ENCODE measurements at places on chromosomes 4 and X. TPM values are rescaled to one million over a fixed set of nuclear protein-coding genes. Genes with fewer than 3 reads are reported as not detected.

ITGB1BP2 gene
- 0.64 TPM for total RNA-seq

DNA sequence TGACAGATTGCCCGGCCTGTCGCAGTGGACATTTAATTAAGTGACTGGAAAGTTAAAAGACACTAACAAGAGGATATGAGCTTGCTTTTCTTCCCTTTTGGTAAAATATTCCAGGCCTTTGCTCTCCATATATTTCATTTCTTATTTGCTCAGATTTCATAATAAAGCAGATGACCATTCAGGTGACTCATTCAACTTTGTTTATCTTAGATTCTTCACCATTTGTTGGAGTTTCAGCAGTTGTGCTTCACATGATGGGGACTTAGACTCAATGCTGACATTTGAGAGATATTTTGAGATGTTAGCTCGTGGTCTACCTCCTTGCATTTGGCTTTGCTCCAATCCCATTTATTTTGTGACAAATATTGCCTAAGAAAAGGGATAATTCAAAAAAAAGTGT, 312.2 kb downstream of the ARHGAP24 start:
- no peak for DNase-seq

ZAR1 gene
- total RNA-seq: not detected

DNA sequence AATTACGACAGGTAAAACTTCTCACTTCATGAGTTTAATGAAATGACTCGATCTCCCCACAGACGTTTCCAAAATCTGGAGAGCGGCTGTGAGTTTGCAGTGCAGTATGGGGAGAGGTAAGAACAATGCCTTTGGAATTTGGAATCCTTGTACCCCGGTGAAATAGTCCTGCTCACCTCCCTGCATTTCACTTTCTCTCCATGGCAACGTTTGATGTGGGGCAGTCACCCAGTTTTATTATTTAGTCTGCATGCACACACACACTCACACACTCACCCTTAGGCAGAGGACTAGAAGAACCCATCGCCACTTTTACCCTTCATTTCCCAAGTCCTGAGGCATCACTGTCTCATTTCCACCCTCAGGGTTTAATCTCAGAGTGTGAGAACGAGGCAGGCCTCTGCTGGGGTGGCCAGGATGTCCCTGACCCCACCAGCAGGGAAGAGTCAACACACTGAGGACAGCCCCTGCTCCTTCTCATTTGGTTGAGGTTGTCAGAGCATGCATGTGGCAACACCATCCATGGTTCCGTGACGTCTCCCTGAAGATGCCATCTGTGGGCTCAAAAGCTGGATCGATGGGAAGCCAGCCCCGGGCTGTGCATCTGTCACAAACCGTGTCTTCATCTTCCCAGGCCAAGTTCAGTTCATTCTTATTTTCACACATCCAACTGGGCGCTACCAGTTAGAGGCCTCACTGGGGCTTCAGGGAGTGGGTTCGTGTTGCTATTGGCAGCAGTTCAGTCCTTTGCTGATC, 119.8 kb upstream of the TRIM2 start:
- DNase-seq: no peak

LGI2 gene
- under 0.01 TPM for total RNA-seq

DNA sequence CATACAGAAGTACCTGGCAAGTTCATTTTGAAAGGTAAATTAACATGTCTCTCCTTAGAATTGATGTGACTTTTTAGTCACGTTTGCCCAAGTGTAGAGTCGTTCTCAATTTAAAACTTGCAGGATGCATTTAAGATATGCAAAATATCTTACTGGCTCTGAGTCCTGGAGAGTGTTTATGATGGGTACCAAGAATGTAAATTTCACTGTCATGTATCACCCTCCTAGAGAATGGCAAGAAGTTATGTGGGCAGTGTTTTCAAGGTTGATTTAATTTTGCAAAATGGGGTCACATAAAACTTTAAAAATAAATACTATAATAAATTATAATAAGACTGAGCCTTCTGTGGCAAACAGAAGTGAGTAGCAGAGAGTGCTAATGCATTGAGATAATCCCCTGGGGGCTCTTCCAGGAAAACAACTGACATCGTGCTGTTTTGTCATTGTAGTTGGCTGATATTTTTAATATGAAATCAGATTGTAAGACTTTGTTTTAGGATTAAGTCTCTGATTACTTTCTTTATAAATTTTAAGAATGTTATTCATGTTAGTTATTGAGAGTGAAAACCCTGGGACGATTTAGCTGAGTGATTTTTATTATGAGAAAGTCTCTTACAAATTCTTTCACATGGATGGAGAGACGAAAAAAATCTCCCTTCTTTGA, 103.0 kb downstream of the AFF1 start:
- DNase-seq: no peak

- no peak for DNase-seq
Measured at GRCh38 chr4:182351485-182351884, 108.3 kb downstream of the TENM3 start.

- DNase-seq: no peak
Measured at GRCh38 chr4:183624548-183624947, 34.4 kb downstream of the RWDD4 start.

GRCh38 chr4:3291969-3292570, 751 bp upstream of the RGS12 start:
- peak; percentile 59 for DNase-seq

- DNase-seq: no peak
Measured at GRCh38 chrX:138011468-138011867, 445.5 kb downstream of the ZIC3 start.

KCND1 gene
- 0.25 TPM for total RNA-seq

GRCh38 chr4:55553441-55554201, 6.9 kb upstream of the CLOCK start:
- peak; percentile 36 for DNase-seq

All from dermis microvascular lymphatic vessel endothelial cell (primary cell).